ENCODE measurements at places on chromosomes 12 and 14.

GRCh38 chr14:34179727-34180126 lies 228.9 kb upstream of the EGLN3 start:
- DNase-seq: no peak

GRCh38 chr14:37035401-37035800 lies 137.0 kb downstream of the SLC25A21 start:
- no peak for DNase-seq

GRCh38 chr12:3303410-3304136 lies 187.4 kb upstream of the PRMT8 start:
- no peak for DNase-seq

GRCh38 chr12:18703911-18704310 lies 33.9 kb downstream of the PLCZ1 start:
- no peak for DNase-seq

DNA sequence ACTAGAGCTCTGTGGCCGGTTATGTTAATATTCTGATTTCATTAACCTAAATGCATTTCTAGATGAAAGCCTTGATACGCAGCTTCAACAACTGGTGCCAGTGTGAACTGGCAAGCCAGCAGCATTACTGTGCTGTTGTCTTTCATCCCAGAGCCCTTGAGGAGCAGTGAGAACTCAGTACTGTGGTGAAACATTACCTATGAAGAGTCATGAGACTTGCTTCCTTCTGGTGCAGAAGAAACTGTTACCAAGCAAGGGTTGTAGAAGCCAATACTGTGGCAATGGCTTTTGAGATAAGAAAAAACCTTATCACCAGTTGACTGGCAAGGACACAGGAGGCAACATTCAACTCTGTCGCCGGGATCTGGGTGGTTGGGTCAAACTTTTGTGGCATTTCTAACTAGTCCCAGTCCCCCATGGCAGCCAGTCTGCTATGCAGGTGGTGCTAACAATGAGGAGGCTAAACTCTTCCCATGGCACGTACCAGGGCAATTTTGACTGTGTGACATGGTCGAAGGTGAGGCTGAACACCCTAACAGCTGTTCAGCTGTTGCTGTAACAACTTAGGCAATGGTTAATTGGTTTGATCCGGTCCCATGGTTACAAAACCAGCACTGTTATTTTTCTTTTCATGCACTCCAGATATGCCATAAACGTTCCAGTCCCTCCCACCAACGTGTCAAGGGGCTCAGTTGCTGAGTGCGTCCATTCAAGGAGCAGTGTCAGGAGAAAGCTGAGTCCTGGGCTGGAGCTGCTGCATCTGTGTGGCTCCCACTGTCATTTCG lies 12.6 kb upstream of the LGALS3 start:
- no peak for DNase-seq

- no peak for DNase-seq
Observed at GRCh38 chr12:54725233-54725843, 77.2 kb upstream of the DCD start.

GRCh38 chr12:627285-627684 lies 36.0 kb downstream of the NINJ2 start:
- DNase-seq: no peak

GRCh38 chr12:124328116-124328515 lies 33.2 kb downstream of the RFLNA start:
- DNase-seq: no peak

GRCh38 chr14:50065583-50065982 lies 50.8 kb downstream of the VCPKMT start:
- DNase-seq: no peak

DNA sequence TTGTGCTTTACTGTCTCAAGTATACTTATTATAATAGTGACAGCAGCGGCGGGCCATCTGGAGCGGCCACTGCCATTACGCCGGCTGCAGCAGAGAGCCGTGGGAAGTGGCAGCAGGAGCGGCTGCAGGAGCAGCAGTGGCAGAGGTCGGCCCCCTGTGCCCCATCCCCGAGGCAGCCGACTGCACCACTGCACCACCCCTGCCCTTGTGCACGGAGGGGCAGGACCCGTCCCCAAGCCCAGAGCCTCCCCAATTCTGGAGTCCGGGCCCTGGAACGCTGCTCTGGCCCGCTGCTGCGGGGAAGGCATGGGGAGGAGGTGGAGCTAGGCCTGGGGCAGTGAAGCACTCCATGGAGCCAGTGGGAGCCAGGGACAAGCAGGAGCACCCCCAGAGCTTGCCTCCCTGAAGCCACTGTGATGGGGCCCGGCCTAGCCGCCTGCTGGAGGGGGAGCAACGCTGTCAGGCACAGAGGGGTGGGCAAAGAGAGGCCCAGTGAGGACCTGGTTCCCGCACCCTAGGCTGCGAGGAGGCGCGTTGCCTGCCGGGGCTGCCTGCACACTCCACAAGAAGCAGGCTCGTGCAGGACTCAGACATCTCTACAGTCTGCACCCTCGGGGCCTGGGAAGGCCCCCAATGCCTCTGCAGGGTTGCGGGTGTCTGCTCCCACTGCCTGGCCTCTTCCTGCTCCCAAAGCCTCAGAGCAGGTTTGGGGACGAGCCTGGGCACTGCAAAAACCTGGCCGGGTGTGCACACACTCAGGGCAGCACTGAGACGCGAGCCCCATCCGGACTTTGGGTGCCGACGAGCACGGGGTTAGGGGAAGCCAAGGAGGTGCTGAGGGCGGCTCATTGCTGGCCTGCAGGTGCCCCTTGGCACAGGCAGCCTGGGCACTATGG lies 74.2 kb upstream of the RASSF8 start:
- no peak for DNase-seq

DNA sequence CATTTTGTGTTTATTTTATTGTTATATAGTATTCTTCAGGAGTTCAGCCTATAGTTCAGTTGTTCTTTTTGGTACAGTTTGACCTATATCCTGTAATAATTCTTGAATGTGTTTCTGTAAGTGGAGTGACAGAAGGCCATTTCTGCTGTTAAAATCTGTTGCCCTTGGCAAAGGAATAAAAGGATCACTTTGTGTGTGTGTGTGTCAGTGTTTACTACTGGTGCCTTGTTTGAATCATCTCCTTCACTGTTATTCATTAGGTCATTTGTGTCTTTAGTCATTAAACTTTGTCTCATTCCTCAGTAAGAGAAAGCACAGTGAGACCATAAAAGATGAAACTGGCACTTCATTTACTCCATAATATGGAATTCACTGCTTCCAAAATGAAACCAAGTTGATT lies 130.7 kb downstream of the TMTC2 start:
- DNase-seq: no peak

DNA sequence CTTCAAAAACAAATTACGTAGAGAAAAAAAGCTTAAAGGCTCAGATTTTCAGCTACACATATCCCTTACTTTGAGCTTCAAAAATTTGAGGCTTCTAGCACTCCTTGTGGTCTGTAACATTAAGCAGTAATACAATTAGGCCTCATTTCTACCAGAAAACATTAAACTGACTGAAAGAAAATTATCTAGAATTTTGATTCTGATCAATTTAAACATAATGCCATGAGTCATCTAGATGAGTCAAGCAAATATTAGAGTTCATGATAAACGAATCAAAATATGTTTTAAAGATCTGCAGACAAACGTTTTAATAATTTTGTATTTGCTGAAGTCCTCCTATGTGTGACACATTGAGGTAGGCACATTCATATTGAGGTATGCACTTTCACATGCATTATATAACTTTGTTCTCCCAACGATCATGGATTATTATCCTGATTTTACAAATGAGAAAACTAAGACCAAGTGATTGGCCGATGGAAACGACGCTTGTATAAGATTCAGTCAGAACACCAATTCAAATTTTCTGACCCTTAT lies 4.3 kb downstream of the OSBPL8 start:
- DNase-seq: no peak

DNA sequence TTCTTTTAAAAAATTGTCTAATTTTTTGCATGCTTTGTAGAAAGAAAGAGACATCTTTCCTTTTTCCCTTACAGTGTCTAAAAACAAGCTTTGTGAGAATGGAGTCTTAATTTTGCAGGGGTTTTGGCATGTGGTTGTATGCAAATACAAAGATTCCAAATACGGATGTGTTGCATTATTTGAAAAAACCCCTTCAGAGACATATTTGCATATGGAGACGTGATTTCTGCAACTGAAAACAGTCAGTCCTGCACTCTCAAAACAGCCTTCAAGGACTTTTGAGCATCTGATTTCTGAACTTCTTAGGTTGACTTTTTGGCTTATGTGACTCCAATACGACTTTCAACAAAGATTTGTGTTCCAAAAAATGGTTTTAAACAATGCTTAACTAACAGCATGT lies 7.8 kb downstream of the IRAK3 start:
- no peak for DNase-seq

DNA sequence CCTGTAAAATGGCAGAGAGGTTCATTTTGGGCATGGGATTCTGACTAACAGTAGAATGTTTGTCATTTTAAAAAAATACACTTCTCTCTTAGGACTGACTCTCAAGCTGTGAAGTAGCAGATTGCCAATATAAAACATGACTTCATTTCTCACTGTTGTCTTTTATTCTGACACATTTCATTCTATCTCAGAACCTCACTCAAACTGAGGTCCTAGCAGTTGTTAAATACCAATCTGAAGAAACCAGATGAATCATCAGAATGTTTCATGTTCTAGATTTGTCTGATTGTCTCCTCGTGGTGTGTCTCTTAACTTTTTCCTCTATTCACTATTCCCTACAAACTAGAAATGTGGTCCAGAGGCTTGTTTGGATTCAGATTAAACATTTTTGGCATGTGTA lies 276.5 kb upstream of the NPAS3 start:
- no peak for DNase-seq

GRCh38 chr12:96906849-96907670 lies at the start of gene NEDD1:
NEDD1 (plus strand) TSS chr12:96907257; CDS start chr12:96909760, 2,503 bp downstream.
- peak; percentile 84 for DNase-seq

- DNase-seq: no peak
Observed at GRCh38 chr12:117380083-117380482, 18.7 kb upstream of the NOS1 start.

All from activated T-cell treated with anti-CD3 and anti-CD28 coated beads, Interleukin-2, amount 50 U/mL, for 1 hour (primary cell).